CD4-positive, alpha-beta T cell treated with Interleukin-6 for 4 hours (primary cell): ENCODE measurements at places on chromosomes 7 and 10.

- DNase-seq, result no peak
These were observed 176.8 kb downstream of the PKD1L1 start for GRCh38 chr7:47771336-47771989.

GRCh38 chr7:143499246-143499645, 21.6 kb downstream of the TAS2R41 start:
- DNase-seq, result no peak

DNA sequence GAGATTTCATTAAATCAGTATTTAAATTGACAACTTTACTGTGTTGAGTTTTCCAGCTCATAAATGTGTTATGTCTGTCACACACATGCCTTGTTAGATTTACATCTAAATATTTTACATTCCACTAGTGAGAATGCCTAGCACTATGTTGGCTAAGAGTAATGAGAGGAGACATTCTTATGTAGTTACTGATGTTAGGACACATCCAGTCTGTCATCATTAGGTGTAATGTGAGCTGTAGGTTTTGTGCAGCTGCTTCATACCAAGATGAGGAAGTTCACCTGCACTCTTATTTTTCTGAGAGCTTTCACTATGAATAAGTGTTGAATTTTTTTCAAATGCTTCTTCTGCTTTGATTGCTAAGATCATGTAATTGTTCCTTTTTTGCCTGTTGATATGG, 218.0 kb upstream of the IGFBP3 start:
- no peak for DNase-seq

GRCh38 chr7:44959433-44959951, 19.3 kb downstream of the MYO1G start:
- no peak for DNase-seq

DNA sequence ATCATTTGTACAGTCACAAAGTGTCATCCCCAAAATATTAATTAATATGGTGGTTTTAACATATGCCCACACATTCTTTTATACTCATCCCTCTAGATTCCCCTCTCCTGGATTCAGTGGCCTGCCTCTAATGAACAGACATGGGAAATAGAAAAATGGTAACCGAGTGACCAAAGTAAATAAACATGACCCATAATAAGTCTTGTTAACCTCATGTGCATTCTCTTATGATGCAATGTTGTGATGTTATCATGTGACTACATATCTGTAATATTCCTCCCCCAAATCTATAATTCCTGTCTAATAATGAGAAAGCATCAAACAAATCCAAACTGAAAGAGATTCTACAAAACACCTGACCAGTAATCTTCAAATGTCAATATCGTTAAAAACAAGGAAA, 164.5 kb upstream of the PRSS1 start:
- no peak for DNase-seq

GRCh38 chr7:133560900-133561299, 308.0 kb downstream of the EXOC4 start:
- no peak for DNase-seq

GRCh38 chr7:95295397-95295796, 28.9 kb downstream of the PON1 start:
- no peak for DNase-seq

DNA sequence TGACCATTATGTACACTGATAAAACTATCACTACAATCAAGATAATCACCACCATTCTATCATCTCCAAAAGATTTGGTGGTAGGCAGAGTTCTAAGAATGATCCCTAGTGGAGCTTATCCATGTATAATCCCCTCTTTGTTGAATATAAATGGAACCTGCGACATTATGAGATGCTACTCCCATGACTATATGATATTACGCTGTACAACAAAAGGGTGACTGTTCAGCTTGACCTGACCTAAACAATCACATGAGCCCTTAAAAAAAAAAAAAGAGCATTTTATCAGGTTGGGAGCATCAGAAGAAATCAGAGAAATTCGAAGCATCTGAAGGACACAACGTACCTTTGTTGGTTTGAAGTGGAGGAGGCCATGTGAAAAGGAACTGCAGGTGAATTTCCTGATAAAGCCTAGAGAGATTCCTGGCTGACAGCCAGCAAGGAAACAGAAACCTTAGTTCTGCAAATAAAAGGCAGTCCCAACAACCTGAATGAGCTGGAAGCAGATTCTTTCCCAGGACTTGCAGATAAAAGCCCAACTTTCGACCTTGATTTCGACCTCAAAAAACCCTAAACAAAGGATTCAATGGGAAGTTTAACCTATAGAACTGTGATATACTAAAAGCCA, 270.7 kb downstream of the ADRA2A start:
- no peak for DNase-seq
